ENCODE measurements at places on chromosomes 13 and 19.
A peak's percentile ranks its signal among the peaks of the same experiment; 100 is the strongest.

DNA sequence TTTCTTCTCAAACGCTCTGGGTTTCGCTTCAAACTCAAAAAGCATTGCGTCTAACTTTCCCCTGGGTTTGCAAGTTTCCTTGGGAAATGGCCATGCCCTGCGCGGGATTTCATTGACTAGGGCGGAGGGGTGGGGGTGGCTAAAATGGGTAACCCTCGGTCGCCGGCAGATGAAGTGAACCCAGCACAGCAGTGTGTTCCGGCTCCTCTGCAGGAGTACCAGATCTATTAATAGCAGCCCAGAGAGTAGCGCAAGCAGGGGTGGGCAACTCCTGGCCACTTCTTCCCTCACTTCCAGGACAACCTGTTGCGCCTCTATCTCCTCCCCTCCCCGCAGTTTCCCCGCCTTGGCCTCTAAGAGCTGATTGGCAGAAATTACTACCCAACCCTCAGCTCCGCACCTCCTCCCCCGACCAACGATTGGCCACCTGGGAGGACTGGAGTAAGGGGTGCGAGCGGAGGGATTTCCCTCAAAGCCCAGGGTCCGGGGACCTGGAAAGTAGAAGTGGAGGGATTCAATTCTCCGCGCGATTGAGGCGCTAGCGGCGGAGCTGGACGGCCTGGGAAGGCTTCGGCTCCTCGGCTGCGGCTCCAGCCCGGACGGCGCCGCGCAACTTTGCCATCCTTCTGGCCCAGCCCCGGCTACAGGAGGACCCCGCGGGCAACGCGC lies at the start of gene FREM2:
Gene FREM2, plus strand, starts transcription at position 501 of the 669 bp plus-strand sequence. CDS start 268 bp downstream, outside the sequence.
- DNase-seq, result no peak

DNA sequence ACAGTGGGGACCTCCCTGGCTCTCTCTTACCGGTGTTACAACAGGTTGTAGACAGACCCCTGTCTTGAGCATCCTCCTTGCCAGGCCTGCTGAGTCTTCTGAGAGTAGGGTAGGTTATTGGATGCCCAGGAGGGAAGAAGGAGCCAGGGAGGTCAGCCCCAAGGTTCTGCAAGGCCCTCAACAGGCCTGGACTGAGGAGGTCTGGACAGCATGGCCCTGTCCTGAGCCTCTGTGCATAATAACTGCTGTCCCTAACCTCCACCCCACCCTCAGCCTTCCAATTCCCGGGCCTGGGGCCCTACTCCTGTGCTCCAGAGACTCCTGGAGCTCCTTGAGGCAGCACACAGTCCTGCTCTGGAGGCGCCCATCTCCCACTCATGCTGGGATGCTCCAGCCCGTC lies 336 bp downstream of the CD22 start:
- DNase-seq, result no peak

DNA sequence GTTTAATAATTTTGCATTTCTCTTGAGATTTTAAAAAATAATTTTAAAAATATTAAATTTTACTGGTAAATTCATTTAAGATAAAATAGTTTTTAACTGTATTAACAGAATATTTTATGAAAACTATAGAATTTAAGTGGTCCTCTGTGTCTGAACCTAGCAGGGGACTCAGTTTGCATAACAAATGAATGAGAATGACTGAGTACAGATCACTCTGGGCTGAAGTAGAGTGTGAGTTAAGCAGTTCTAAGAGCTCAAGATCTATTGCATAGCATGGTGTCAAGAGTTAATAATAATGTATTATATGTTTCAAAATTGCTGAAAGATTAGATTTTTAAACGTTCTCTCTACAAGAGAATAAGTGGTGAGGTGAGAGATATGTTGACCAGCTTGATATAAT lies 348.3 kb upstream of the SLITRK1 start:
- DNase-seq, result no peak

GRCh38 chr13:75963302-75963701 lies 327.2 kb downstream of the LMO7 start:
- DNase-seq, result no peak

- DNase-seq, result no peak
Measured at GRCh38 chr13:60152114-60152513, 11.6 kb downstream of the DIAPH3 start.

GRCh38 chr13:44711706-44712105 lies 135.6 kb upstream of the TSC22D1 start:
- no peak for DNase-seq

DNA sequence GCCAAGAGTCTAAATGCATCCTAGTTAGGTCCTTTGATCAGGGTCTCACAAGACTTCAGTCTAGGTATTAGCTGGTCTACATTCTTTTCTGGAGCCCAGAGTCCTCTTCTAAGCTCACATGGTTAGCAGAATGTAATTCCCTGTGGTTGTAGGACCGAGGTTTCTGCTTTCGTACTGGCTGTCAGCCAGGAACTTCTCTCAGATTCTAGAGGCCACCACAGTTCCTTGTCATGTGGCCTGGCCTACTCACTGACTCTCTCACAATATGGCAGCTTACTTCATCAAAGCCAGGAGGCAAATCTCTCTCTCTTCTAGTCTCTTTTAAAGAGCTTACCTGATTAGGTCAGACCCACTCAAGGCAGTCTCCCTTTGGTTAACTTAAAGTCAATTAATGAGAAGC lies 82.9 kb downstream of the POU4F1 start:
- no peak for DNase-seq

GRCh38 chr13:30934381-30934780 lies 1.9 kb downstream of the TEX26 start:
- DNase-seq, result no peak

DNA sequence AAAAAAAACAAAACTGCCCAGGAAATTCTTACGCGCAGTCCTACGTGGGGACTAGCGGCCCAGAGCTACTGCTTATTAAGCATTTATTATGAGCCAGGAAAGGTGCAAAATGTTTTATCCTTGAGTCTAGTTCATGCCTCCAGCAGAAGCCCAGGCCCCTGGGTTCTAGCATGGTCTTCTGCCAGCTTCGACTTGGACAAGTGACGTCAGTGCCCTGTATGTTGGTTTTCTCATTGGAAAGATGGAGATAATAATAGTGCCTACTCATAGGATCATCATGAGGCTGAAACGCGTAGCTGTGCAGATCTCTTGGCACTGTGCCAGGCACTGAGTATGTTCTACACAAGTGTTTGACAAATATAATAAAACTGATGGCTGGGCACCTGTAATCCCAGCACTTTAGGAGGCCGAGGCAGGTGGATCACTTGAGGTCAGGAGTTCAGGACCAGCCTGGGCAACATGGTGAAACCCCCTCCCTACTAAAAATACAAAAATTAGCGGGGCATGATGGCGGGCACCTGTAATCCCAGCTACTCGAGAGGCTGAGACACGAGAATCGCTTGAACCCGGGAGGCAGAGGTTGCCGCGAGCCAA lies 12.4 kb upstream of the SULT2B1 start:
- no peak for DNase-seq

- DNase-seq, result no peak
Measured at GRCh38 chr13:25380741-25381324, 9.1 kb downstream of the ATP8A2 start.

- no peak for DNase-seq
Measured at GRCh38 chr13:97474349-97474980, 40.5 kb downstream of the RAP2A start.

- DNase-seq, result no peak
Measured at GRCh38 chr13:99191900-99192399, 8.7 kb upstream of the UBAC2 start.

GRCh38 chr19:54916822-54917221 lies 10.9 kb downstream of the NCR1 start:
- no peak for DNase-seq

DNA sequence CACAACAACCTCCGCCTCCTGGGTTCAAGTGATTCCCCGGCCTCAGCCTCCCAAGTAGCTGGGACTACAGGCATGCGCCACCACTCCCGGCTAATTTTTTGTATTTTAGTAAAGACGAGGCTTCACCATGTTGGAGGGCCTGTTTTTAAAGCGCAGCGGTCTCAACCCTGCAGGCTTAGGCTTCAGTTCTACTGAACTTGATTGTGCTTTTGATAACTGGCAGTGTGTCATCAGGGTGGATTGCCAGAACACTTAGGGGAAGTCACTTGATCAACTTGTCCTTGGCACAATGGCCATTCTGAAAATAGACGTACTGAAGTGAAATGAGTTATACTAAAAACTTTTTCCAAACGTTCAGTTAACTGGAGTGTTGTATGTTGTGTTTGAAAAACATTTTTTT lies 472.2 kb downstream of the KLF5 start:
- no peak for DNase-seq

- DNase-seq, result no peak
Measured at GRCh38 chr19:49566302-49566701, 14.1 kb downstream of the NOSIP start.

- no peak for DNase-seq
Measured at GRCh38 chr13:24632382-24633121, 47.7 kb upstream of the ATP12A start.

DNA sequence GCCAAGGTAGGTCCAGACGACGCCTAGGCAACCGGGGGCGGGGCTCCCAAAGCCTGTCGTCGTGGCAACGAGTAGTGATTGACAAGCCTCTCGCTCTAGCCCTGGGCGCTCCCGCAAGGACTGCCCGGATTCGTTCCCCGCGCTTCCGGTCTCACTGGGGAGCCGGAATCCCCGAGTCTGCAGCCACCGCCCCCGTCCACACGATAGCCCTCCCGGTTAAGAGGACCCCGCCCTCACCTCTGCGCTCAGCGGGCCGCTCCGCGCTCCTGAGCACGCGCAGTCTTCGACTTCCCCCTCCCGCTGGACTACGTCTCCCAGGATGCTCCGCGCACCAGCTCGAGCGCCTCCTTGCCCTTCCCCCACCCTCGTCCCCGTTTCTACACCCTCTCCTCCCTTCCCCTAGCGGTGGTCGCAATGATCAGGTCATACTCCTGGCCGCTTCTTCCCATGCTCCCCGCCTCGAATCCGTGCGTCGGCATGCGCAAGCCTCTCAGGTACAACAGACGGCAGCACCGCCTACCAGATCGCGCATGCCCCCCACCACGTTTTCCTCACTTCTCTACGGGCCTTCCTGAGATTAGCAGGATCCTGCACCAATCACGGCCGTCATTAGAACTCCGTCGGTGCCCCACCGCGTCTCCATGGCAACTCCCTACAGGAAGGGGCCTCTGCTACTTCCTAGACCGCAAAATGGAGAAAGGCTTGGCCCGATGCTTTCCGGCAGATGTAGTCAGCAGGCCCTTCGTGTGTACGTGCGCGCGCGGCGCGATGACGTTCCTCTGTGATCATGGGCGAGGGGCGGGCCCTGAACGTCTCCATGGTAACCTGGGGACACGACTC lies at the start of gene MZF1:
Gene MZF1, minus strand, starts transcription at position 518 of the 840 bp plus-strand sequence. CDS start 1,946 bp downstream, outside the sequence.
- peak; percentile 99 for DNase-seq

- DNase-seq, result no peak
Measured at GRCh38 chr13:31504918-31505317, 234.4 kb upstream of the RXFP2 start.

- DNase-seq, result no peak
Measured at GRCh38 chr13:36548129-36548528, 115.8 kb downstream of the CCNA1 start.

DNA sequence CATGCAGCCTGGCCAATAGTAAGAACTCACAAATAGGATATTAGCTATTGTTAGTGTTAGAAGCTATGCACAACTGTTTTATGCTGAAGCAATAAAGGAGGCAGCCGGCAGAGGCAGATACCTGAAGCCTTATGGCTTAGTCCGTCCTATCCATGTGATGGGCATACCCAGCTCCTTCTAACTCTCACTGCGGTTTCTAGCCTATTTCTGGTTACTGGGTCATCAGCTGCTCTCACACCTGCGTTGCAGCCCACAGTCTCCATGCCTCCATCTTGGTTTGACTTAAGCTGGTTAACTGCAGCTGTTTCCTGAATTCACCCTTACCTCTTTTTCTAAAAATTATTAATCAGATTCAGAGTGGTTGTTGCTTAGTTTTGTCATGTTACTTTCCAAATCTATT lies 40.5 kb upstream of the CNMD start:
- DNase-seq, result no peak

- no peak for DNase-seq
Measured at GRCh38 chr13:65036999-65037398, 2193.1 kb downstream of the PCDH9 start.

DNA sequence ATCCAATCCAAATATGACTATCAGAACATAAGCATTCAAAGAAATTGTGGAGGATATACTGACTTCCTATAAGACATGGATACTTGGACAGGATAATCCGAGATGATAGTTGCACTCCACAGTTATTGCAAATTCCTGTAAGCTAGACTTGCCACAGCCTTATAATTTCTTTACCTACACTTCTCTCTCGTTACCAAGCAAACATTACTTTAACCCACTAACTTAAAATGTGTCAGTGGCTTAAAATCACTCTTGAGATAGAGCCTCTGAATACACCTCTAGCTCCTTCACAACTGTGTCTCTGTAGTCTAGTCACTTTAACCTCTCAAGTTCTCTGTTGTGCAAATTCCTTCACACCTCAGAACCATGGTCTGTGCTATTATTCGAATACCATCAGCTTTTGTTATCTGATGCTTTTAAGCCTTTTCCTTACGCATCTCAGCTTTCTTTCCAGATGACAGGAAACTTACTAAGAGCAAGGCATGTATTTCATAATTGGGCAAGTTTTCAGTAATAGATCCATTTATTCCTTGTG lies 474.9 kb upstream of the MIR17HG start:
- DNase-seq, result no peak

DNA sequence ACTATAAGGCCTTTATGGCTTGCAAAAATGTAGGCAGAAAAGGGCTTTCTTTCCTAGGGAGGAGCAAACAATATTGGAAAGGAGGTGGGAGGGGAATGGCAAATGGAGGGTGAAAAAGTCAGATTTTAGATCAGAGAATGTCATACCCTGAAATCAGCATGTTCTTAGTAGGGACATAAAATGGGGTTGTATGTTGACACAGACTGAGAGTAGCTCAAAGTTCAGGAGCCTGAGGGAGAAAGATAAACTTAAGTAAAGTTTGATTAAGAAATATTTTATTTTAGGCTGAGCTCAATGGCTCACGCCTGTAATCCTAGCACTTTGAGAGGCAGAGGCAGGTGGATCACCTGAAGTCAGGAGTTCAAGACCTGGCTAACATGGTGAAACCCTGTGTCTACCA lies 83.8 kb downstream of the ZNF737 start:
- DNase-seq, result no peak

DNA sequence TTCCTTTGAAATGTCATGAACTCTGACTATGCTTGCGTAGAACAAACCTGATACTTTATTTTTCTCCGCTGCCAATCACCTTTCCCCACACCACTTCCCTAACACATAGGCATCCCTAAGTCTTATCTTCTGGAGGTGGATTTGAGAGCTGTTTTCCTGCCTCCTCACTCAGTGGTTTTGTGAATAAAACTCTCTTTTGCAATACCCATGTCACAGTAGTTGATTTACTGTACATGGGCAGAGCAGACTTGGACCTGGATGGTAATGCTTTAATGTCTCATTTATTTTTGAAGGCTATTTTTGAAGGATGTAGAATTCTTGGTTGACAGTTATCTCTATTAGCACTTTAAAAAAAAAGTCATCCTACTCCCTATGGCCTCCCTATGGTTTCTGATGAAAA lies 881.8 kb downstream of the SLITRK5 start:
- no peak for DNase-seq

- no peak for DNase-seq
Measured at GRCh38 chr19:15161028-15161984, 39.5 kb downstream of the NOTCH3 start.

GRCh38 chr13:98348466-98349200 lies 171.6 kb upstream of the RNF113B start:
- DNase-seq, result no peak

Measured in stimulated activated CD8-positive, alpha-beta memory T cell treated with anti-CD3 and anti-CD28 coated beads, Interleukin-4, amount 100 ng/mL, for 1 hour (primary cell).